ENCODE measurements at places on chromosomes 1 and 21. TPM values are rescaled to one million over a fixed set of nuclear protein-coding genes. Genes with fewer than 3 reads are reported as not detected.

The ACTN2 gene
- total RNA-seq = 43.1 TPM

The RNU1-1 gene
- total RNA-seq = under 0.01 TPM

The GBP6 gene
- total RNA-seq = 0.38 TPM

The GLUL gene
- 488 TPM for total RNA-seq

The PBX1 gene
- 141 TPM for total RNA-seq

The C2CD4D gene
- total RNA-seq = 0.27 TPM

The PEX19 gene
- 99.8 TPM for total RNA-seq

The TMPRSS15 gene
- total RNA-seq = not detected

The HMGCL gene
- total RNA-seq = 31.6 TPM

The RIPK4 gene
- 8.8 TPM for total RNA-seq

The LRRC38 gene
- 1.6 TPM for total RNA-seq

The SPRR1B gene
- not detected for total RNA-seq

The PGLYRP4 gene
- total RNA-seq = 0.27 TPM

The CFAP107 gene
- total RNA-seq = not detected

The TSPAN2 gene
- total RNA-seq = 7.3 TPM

The TSTD1 gene
- total RNA-seq = 29.7 TPM

The PIK3CD gene
- total RNA-seq = 10.3 TPM

The EXTL1 gene
- 1.6 TPM for total RNA-seq

The MEX3A gene
- total RNA-seq = 37.0 TPM

The ARMH1 gene
- 6.7 TPM for total RNA-seq

The NIPAL3 gene
- 41.6 TPM for total RNA-seq

The PCAT6 gene
- total RNA-seq = not detected

The LAMB3 gene
- 11.1 TPM for total RNA-seq

The KCNK2 gene
- 3.5 TPM for total RNA-seq

The EDN2 gene
- 1.6 TPM for total RNA-seq

The GSTM5 gene
- total RNA-seq = 16.9 TPM

The DPYD gene
- total RNA-seq = 31.3 TPM

The CAMTA1 gene
- 118 TPM for total RNA-seq

The CHI3L2 gene
- total RNA-seq = not detected
